ENCODE measurements at places on chromosomes 13 and 19.
A peak's percentile ranks its signal among the peaks of the same experiment; 100 is the strongest.

DNA sequence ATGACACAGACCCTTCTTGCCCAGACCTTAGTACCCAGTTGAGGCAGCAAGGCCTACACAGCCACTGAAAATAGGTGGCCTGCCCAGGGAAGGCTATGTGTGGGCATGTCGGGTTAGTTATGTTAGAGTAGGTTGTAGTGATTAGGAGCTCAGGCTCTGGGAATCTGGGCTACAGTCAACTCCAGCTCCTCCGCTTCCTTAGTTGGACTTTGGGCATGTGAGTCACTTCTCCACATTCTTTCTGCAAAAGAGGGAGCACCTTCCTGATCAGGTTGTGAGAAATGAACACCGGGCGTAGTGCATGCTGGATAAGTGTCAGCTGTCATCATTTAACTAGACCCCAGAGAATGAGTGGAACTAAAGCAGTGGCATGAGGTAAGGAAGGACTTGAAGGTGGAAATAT lies 64.8 kb downstream of the ARHGAP35 start:
- no peak for DNase-seq

GRCh38 chr13:106702505-106702904 lies 134.6 kb upstream of the ARGLU1 start:
- no peak for DNase-seq

- DNase-seq = peak; percentile 77
Measured at GRCh38 chr19:52993342-52994178, 20.2 kb upstream of the ERVV-1 start.

DNA sequence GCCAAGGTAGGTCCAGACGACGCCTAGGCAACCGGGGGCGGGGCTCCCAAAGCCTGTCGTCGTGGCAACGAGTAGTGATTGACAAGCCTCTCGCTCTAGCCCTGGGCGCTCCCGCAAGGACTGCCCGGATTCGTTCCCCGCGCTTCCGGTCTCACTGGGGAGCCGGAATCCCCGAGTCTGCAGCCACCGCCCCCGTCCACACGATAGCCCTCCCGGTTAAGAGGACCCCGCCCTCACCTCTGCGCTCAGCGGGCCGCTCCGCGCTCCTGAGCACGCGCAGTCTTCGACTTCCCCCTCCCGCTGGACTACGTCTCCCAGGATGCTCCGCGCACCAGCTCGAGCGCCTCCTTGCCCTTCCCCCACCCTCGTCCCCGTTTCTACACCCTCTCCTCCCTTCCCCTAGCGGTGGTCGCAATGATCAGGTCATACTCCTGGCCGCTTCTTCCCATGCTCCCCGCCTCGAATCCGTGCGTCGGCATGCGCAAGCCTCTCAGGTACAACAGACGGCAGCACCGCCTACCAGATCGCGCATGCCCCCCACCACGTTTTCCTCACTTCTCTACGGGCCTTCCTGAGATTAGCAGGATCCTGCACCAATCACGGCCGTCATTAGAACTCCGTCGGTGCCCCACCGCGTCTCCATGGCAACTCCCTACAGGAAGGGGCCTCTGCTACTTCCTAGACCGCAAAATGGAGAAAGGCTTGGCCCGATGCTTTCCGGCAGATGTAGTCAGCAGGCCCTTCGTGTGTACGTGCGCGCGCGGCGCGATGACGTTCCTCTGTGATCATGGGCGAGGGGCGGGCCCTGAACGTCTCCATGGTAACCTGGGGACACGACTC lies at the start of gene MZF1:
TSS of gene MZF1 (minus strand) at position 518 of the 840 bp plus-strand sequence. CDS start 1,946 bp downstream, outside the sequence.
- peak; percentile 100 for DNase-seq

DNA sequence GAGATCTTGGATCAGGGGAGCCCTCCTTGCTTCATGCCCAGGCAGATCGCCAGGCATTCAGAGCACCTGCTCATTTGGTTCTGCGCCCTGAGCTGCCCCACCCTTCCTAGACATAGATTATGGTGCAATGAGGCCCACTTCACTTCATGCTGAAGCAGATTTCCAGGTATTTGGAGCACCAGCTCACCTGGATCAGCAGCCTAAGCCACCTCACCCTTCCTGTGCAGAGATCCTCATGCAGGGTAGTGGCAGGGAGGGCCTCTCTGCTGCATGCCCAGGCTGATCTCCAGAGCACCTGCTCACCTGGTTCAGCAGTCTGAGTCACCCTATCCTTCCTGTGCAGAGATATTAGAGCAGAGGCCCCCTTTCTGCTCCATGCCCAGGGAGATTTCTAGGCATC lies 1966.1 kb downstream of the PCDH9 start:
- DNase-seq = no peak

DNA sequence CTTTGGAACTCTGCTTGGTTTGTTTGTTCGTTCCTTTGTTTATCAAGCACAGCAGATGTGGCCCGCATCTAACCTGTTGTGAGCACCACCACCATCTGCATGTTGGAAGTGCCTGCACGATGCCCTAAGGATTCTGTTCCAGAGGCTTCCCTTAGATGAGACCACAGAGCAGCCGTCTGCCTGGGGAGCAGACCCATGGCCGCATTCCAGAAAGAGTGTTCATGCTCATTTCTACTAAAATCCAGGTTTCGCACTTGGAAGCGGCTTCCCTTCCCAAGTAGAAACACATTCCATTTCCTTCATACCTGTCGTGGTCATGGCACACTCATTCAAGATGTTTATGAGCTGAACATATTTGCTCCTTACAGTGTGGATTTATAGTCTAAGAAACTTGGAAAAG lies 27.2 kb downstream of the COL4A2 start:
- DNase-seq = no peak

GRCh38 chr19:35029737-35030256 lies 473 bp upstream of the SCN1B start:
- no peak for DNase-seq

- no peak for DNase-seq
Measured at GRCh38 chr19:55133639-55134444, 15.2 kb downstream of the TNNT1 start.

DNA sequence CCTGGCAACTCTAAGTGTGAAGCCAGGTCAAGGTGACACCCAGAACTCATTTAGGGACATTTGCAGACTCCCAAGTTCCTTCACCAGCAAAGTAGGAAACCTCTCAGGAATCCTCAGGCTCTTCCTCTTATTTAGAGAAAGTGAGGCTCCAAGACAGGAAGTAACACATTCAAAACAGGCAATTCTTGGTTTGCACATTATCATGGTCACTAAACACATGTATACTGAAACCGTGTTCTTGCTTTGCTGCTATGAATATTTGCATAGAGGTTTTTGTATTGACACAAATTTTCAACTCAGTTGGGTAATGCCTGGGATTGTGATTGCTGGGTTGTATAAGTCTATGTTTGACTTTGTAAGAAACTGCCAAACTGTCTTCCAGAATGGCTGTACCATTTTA lies 13.2 kb upstream of the URI1 start:
- DNase-seq = no peak

DNA sequence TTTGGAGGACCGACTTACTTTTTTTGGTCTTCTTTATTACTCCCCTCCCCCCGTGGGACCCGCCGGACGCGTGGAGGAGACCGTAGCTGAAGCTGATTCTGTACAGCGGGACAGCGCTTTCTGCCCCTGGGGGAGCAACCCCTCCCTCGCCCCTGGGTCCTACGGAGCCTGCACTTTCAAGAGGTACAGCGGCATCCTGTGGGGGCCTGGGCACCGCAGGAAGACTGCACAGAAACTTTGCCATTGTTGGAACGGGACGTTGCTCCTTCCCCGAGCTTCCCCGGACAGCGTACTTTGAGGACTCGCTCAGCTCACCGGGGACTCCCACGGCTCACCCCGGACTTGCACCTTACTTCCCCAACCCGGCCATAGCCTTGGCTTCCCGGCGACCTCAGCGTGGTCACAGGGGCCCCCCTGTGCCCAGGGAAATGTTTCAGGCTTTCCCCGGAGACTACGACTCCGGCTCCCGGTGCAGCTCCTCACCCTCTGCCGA lies 409 bp downstream of the FOSB start:
- no peak for DNase-seq

DNA sequence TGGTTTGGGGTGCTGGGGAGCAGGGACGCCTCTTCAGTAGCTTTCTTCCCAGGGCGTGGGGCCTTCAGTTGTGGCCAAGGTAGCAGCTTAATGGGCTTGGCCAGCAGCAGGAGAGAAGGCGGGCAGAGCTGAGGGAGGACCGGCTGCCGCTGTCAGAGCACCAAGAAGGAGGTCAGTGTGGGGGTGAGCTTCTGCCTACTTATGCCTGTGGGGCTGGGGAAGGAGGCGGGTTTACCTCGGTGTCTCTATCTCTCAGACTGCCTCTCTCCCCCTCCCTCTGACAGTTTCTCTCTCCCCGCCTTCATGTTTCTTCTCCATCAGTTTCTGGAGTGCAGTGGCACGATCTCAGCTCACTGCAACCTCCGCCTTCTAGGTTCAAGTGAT lies at the start of gene CAPN12:
TSS of gene CAPN12 (minus strand) at position 177 of the 384 bp plus-strand sequence. CDS start 309 bp downstream, outside the sequence.
- DNase-seq = no peak

DNA sequence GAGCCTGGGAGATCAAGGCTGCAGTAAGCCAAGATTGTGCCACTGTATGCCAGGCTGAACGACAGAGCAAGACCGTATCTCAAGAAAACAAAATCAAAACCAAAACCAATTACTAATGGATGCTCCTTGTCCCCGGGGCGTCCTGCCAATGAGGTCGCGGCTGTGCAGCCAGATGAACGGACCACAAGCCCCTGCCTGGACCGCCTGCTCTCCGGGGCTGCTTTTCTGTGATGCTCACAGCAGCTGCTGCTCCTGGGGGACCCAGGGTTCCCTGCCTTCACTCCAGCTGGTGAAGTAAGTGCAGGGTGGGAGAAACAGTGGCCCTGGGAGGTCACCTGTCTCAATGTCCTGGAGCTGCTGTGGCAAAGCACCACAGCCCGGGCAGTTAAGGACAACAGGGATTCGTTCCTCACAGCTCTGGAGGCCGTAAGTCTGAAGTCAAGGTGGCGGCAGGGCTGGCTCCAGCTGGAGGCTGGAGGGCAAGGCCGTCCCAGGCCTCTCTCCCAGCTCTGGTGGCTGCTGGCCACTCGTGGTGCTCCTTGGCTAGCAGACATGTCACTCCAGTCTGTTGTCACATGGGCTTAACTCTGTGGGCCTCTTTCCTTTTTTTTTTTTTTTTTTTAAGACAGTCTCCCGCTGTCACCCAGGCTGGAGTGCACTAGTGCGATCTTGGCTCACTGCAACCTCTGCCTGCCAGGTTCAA lies 10.1 kb downstream of the COPE start:
- no peak for DNase-seq

- peak; percentile 97 for DNase-seq
Measured at GRCh38 chr13:30142486-30143211, 164.7 kb downstream of the KATNAL1 start.

- peak; percentile 35 for DNase-seq
Measured at GRCh38 chr19:36152352-36153091, at the start of gene COX7A1. Gene COX7A1 (minus strand): TSS chr19:36152447. CDS start chr19:36152407, 40 bp downstream.

All from fibroblast of mammary gland (primary cell).